ENCODE measurements at places on chromosomes 6 and 20.

DNA sequence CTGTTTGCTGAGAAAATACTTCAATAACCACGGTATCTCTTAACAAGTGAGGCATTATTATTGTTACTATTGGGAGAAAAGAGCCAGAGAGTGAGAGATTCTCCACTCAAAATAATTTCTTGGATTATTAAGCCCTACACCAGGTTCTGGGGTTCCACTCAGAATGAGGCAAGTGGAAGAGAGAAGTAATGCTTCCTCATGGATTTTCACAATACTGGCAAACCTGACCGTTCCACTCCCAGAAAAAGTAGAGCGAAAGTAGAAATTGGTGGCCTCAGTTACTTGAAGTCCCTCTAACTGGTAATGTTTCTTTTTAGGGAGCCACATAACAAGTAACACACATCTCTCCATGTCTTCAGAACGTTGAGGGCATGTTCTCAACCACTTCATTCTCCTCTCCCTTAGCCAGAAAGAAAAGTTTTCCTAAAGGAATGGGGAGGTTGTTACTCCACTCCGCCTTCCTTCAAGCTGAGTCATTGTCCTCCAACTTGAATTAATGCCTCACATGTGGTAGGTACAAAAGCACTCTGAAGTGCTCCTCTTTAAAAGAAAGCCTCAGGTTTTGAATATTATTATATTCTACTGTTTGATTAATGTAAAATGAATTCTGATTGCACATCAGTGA lies 1.9 kb downstream of the BAG2 start:
- no peak for DNase-seq

GRCh38 chr6:26421259-26422144 lies 18.8 kb upstream of the BTN3A3 start:
- DNase-seq = no peak

DNA sequence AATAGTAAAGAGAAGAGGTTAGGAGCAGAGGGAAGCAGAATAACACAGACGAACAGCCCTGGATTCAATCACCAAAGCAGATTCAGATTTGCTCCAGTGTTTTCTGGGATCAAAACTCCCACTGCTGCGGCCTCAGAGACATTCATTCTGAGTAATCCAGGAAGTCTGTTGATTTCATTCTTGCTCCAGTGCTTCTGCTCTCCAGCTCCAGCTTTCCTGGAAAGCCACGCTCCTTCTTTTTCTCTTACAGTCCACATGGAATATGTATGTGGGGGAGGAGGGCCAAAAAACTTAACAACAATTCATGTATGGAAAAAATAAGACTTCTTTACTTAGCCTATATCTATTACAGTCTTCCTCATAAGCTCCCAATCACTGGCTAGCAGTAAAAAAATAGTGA lies 26.4 kb upstream of the UST start:
- DNase-seq = no peak

DNA sequence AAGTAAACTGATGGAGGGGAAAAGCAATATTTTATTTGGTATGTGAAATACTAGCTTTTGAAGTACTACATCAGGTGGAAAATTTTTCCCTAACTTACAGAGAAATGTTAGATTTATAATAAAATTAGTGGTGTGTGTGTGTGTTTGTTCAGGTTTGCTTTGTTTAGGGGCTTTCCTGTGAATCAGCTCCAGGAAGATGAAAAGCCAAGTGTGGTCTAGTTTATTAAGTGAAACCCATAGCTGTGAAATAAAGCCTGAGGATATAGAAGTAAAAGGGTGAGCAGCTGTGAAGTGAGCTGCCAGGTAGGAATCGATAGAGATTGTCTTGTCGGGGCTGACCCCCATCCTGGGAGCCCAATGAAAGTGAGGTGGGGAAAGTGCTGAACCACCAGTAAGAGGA lies 347.6 kb upstream of the IMPG1 start:
- DNase-seq = no peak

DNA sequence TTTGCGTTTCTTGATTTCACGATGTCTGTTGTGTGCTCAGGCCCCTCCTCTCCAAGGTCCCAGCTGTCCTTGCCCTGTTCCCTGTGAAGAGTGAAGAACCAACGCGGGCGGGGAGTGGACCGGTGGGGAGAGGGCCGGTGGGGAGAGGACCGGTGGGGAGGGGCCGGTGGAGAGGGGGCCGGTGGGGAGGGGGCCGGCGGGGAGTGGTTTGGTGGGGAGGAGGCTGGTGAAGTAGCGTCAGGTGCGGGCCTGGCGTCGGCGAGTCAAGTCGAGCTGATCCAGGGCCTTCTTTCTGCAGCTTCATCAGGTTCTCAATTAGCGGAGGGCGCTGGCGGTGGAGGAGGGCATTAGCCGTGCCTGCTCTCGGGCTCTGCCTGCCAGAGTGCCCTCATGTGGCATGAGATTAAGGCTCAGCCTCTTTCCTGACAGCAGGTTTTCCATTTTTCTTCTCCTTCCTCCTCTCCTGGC lies 21.2 kb upstream of the BHLHE23 start:
- no peak for DNase-seq

GRCh38 chr6:183668-184067 lies 108.6 kb upstream of the DUSP22 start:
- no peak for DNase-seq

DNA sequence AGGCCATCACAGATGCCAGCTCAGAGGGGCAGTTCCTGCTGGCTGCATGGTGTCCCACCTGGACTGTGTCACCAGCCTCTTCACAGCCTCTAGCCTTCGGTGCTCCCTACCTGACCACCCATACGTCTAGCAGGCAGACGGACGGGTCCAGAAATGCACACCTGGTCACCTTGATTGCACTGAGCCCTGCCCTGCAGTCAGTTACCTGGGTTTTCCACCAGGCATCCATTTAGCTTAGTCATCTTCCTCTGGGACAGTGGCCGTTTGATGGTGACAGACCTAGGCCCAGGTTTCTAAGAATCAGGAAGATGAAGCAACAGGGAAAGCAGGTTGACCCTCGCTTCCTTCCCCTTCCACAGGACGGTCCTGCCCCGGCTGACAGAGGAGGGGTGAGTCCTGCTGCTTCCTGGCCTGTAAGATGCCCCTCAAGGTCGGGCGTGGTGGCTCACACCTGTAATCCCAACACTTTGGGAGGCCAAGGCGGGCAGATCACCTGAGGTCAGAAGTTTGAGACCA lies 9.8 kb upstream of the BPI start:
- no peak for DNase-seq

- DNase-seq = no peak
Observed at GRCh38 chr6:146875927-146876270, 277.1 kb downstream of the ADGB start.

GRCh38 chr6:71676298-71676697 lies 210.1 kb upstream of the RIMS1 start:
- DNase-seq = no peak

- no peak for DNase-seq
Observed at GRCh38 chr6:105995391-105995865, 90.7 kb upstream of the PRDM1 start.

GRCh38 chr6:30122515-30122914 lies 9.6 kb upstream of the TRIM31 start:
- no peak for DNase-seq

DNA sequence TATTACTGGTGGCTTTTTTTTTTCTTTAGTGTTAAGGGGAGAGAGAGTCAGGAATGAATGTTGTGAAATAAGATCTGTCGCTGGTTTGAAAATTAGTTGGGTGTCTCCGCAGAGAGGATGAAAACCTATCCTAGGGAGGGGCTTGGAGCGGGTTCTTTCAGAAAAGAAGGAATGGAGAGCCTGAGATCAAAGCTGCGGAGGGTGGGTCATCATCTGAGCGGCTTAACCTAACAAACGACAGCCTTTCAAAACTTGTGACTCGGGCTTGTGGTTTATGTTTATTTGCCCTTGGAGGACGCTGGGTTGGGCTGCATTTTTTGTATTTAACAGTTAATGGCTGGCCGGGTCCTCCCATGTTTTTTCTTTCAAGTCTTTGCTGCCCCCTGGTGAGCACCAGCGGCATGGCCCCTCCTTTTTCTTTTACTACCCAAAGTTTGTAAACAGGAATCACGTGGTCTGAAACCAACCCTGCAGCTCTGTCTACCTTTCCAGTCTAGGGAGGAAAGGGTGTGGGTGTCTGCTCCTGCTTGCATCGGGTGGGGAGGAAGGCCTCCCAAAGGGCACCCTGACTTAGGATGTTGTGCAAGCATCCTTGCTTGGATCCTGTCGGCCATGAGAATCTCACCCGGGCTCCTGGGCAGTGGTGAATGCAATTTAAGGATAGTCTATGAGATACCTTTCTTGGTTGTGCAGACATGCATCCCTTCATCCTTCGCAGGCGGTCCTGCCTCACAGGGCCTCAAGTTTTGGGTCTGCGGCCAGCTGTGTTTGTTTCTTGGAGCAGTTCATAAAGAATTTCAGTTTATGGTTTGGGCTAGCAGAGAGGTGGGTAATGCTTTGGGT lies 2.2 kb downstream of the PIM1 start:
- DNase-seq = peak; percentile 92

DNA sequence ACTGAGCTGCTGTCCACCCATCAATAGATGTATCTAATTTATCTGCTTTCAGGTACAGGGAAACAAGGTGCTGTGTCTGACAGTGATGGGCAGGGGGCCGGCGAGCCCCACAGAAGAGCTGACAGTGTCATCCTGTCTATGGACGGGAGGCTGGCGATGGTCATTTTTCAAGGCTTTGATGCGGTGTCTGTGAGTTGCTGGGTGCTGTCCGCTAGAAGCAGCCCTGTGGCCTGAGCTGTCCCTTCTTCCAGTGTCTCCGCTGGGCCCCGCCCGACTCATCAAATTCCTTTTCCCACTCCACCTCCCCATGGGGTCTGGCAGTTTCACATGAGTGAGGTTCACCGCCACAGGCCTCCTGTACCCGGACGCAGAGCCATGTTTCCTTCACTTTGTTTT lies 161.4 kb upstream of the PMEPA1 start:
- DNase-seq = no peak

GRCh38 chr20:45860560-45861220 lies 3.3 kb downstream of the ZSWIM3 start:
- no peak for DNase-seq

DNA sequence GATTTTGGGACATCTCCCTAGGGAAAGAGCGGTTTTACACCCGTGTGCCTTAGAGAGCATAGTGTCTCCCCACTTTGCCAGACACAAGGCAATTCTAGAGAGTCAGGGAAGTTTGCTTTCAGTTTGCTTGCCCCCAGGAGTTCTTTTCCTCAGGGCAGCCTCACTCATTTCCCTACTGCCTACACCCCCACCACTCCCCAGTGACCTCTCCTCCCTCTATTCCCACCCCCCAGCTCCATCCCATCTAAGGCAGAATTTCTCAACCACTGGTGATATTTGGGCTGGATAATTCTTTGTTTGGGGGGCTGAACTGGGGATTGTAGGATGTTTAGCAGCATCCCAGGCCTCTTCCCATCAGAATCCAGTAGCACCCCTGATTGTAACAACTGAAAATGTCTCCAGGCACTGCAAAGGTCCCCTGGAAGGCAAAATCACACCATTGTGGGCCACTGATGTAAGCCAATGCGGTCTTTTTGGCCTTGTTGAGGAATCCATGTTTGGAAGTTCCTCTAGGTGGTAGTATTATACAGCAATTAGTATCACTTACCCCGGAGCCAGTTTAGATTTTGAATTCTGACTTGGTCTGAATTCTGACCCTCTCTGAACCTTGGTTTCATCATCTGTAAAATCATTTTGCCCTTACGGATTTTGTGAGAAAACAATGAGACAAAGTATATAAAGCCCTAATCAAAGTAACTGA lies 1.3 kb downstream of the EPPIN start:
- DNase-seq = no peak

DNA sequence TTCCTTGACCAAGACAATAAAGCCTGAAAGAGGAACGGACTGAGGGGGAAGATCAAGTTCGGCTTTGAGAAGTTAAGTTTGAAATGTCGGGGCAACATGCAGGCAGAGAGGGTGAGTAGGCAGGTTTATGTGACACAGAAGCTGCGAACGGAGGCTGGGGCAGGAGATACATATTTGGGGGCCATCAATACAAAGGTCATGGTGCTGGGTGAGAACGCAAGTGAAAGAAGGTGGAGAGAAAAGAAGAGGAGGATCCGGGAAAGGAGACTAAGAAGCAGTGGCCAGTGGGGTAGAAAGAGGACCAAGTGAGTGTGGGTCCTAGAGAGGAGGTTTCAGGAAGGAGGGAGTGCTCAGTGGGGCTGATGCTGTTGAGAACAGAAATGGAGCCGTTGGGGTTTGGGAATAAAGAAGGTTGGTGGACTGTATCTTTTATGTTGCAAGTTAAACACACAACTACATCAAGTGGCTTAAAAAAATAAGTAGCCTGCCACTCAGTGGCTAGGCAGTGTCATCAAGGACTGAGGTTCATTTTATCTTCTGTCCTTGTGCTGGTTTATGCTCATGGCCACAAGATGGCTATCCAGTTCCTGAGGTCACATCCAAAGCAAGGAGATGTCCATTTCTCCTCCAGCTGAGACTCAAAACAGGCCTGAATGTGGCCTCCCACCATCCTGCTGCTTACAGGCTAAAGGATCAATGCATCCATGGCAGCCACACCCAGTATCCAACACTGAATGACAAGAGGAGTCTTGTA lies 1.7 kb upstream of the BLCAP start:
- no peak for DNase-seq

- DNase-seq = no peak
Observed at GRCh38 chr6:106630366-106630765, 988 bp downstream of the QRSL1 start.

GRCh38 chr6:142838821-142839685 lies 105.9 kb downstream of the HIVEP2 start:
- no peak for DNase-seq

- DNase-seq = no peak
Observed at GRCh38 chr20:19889011-19889953, 127.9 kb upstream of the NAA20 start.

DNA sequence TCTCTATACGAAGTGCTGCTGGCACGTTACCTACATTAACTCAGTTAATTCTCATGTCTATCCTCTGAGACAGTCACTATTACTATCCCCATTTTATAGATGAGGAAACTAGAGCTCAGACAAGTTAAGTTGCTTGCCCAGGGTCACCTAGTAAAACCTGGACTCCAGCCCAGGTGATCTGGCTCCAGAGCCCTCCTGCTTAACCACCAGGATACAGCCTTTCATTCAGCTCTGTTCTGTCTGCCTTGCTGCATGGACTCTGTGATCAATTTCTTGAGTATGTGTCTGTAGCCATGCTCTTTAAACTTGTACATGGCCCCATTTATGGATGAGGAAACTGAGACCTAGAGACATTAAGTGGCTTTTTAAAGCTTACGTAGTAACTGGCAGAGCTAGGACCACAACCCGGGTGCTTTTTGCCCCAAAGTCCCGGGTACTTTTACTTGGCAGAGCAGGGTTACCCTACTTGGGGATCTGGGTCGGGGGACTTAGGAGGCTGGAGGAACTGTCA lies 4.7 kb downstream of the CDKN1A start:
- DNase-seq = no peak

GRCh38 chr20:33199026-33199425 lies 18.1 kb upstream of the BPIFA3 start:
- no peak for DNase-seq

DNA sequence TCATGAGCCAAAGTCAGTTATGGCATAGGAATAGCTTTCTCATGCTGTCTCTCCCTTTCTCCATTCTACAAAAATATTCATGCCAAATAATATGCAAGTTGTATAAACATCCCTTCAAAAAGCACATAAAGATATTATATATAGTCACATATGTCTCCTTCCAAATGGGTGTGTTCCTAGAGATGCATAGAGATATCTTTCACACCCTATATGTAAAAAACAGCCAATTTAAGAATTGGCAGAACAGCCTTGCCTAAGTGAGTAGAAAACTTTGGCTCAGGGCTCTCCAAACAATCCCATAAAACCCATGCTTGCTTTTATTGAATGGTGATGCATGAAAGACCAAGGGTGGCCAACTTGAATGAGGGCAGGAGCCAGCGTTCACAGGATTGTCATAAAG lies 274.7 kb upstream of the SUPT3H start:
- DNase-seq = no peak

GRCh38 chr20:45953672-45954071 lies 18.3 kb downstream of the ZNF335 start:
- DNase-seq = no peak

- DNase-seq = no peak
Observed at GRCh38 chr20:43941476-43942200, 27.0 kb downstream of the TOX2 start.
